ENCODE measurements at places on chromosomes 1 and 21.

DNA sequence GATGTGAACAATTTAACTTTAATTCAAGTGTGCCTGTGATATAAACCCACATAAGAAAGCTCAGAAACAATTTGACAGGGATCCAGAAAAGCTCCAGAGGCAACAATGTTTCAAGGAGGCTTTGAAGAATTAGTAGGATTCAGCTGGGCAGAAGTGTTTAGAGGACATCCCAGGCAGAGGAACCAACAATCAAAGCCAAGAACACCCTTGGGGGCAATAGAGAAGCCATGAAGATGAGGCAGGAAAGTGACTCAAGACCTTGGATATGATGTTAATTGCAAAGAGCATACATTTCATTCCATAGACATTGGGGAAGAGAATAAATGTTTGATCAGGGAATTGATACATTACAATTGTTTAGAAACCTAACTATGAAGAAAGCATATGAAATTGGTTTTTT, 280.3 kb downstream of the LTN1 start:
- DNase-seq = no peak

DNA sequence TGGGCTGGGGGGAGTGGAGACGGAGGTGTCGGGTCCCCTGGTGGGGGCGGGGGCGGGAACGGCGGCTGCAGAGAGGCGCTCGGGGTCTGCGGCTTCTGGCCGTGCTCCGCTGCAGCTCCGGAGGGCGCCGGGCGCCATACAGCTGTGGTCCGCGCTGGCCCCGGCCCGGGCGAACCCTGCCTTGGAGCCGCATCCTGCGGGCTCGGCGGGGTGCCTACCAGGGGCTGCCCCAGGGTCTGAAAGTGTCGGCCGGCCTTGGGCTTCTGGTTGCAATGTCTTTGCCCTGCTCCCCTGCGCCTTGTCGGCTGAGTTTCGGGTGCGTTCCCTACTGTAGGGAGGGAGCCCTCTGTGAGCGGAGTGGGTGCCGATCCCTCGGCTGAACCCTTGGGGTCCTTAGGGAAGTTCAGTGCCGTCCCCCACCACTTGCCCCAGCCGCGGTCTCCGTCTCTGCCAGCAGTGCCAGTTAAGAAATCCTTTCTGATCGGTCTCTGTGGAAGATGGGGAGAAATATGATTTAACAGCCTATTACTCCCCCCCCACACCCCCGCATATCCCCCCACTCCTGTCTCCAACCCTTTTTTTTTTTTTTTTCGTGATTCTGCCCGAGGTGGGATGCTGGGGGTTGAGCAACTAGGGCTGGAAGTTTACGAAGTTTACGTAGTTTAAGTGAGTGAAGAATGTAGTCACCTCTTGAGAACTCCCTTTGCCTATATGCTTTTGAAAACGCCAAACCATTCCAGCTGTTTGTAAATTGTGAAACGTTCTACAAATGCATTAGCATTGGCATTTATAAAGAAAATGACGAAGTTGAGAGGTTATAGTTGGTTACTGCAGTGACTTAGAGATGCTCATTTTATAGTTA, 588 bp downstream of the NEXN start:
- no peak for DNase-seq

- DNase-seq = no peak
Observed at GRCh38 chr1:206004826-206005225, 1.6 kb upstream of the RAB7B start.

- no peak for DNase-seq
Observed at GRCh38 chr1:64392109-64392508, 77.8 kb upstream of the CACHD1 start.

DNA sequence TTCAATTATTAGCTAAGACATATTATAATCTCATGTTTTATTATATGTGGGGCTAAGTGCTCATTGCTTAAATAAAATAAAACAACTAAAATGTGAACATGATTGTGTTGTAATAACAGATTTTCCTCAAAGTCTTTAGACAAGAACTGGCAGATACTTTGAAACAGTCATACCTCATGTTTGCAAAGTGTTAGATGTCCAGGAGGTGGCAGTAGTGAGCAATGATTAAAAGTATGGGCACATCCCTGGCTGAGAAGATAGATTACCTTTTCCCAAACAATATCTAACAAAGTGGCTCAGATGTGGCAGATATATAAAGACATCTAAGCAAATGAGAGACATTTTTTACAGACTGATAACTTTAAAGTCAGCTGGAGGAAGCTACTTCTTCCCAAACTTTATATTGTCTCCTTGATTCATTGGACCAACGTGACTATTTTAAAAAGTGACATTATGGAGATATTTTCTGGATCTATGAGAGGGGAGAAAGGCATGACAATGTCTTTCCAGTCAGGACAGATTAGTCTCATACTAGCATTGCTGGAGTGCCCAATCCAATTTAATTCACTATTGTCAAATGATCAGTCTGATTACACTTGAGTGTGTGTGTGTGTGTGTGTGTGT, 269.8 kb downstream of the S1PR1 start:
- no peak for DNase-seq

DNA sequence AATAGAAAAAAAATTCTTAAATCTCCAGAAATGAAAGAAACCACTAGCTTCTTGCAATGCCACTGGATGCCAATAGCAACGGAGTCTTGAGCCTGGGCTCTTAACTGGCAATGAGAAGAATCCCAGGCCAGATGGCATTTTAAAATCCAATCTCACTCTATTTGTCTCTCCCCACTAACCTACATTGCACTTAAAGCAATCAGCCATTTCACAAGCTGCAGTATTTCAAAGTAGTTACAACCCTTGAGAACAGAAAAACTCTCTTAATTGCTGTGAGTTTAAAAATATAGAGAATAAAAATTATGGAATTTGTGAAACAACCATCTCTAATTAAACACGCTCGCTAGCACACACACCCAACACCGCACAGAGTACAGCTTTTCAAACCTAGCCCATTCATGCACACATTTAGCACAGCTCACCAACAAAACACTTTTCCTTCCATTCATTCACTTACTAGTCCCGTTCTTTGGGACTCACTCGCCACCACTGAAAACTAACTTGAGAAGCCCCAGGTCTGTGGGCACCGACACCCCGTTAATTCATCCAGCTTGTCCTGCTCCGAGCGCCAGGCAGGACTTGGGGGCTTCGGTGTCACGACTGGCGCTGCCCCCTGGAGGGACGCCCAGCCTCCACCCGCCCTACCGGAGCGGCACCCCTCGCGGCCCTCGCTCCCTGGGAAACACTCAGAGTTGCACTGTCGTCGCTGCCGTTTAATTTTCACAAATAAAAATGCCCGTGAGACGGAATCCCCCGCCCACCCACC, 1.0 kb downstream of the DDAH1 start:
- DNase-seq = no peak

GRCh38 chr1:213956295-213956770, 31.4 kb upstream of the PROX1 start:
- no peak for DNase-seq
